Activated T-helper 1 cell treated with Interleukin-2 at 50 U/mL for 16 hours (primary cell): ENCODE measurements at places on chromosomes 7 and 10.

GRCh38 chr7:129238546-129238945 lies 13.7 kb downstream of the AHCYL2 start:
- DNase-seq = no peak

DNA sequence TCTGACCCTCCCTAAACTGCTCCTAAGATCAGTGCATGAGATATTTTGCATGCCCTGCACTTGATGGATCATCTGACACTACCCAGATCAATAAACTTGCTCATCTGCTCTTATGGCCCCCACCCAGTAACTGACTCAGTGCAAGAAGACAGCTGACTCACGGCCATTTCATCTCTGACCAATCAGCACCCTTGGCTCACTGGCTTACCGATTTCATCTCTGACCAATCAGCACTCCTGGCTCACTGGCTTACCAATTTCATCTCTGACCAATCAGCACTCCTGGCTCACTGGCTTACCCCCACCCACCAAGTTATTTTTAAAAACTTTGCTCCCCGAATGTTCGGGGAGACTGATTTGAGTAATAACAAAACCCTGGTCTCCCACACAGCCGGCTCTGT lies 37.2 kb upstream of the OPTN start:
- DNase-seq = no peak

GRCh38 chr7:105003275-105003674 lies 10.7 kb upstream of the KMT2E start:
- no peak for DNase-seq

DNA sequence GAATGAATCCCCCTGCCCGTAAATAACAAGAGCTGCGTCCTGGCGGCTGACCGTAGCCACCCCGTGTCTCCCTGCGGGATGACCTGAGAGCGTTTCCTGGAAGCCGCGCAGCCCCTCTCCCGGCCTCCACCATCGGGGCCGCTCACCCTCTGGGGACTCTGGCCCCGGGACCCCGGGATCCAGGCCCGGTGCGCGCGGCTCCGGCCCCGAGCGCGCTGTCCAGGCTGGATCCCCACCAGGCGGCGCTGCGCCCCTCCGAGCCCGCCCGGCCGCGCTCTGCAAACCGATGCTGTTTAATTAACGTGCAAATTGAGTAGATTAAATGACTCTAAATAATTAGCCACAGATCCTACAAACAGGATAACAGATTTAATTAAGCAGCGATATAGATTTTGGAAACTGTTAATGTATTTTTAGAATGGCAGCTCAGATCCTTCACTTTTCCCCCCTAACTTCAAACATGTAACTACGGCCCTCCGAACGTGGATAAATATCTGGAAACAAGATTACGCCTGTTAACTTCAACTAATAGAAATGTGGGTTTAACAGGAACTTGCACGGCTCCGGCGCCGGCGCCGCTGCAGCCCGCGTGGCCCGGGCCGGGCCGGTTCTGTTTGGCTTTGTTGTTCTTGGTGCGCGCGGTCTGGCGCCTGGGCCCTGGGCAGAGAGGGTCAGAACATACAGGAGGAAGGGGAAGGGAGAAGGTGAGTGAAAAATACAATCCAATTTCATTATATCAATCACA lies 7.1 kb upstream of the UNCX start:
- DNase-seq = no peak

- no peak for DNase-seq
Measured at GRCh38 chr7:1041551-1042491, 2.5 kb upstream of the GPR146 start.

DNA sequence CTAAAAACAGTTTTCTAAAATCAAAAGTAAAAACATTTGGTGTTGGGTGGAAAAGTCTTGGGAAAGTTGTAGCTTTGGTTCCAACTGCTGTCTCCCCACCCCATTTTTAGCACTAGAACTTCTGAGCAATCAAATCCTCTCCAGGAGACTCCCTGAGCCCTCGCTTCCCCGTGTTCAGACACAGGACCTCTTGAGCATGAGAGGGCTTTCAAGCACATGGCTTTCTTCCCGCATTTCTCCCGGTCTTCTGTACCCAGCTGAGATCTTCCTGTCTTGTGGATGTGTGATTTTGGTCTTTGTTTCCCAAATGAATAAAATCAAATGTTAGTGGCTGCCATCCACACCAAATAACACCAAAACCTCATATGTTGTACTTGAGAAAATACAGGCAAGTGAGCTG lies 5.0 kb downstream of the CXCL12 start:
- DNase-seq = no peak

DNA sequence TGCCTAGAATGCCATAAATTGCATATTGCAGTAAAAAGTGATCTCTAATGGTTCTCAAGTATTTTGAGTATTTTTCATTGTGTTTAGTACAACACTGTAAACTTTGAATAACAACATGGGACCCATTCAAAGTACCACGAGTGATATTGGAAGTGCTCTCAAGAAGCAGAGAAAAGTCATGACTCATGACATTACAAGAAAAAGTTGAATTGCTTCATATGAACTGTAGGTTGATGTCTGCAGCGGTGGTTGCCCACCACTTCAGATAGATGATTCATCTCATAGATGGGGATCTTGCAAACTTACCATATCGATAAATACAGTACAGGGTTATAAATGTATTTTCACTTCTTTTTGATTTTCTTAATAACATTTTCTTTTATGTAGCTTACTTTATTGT lies 33.9 kb downstream of the ENTPD1 start:
- DNase-seq = no peak

- DNase-seq = no peak
Measured at GRCh38 chr10:7763929-7764328, 23.9 kb downstream of the KIN start.

DNA sequence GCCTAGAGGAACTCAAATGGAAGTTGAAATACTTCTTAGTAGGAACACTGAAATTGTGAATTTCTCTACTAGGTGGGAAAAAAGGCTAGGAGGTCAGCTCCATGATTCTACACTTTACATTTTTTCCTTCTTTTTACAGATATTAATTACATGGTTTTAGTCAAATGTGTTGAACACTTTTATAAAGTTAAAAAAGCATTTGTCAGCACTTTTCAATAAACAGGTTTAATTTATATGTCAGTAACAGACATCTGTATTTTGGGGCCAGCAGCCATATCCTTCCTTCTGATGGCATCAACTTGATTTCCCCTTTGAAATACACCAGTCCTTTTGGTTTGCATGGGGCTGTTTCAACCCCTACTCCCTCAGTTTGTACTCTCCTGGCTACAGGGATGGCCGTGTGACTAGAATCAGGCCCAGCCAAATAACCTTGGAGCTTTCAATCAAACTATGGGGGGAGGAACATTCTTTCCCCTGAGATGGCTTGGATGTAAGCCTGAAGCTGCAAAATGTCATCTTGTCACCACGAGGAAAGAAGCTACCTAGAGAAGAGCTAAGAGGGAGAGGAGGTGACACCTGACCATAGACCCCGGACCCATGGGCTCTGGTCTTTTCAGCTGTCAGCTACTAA lies 171.0 kb upstream of the NEBL start:
- DNase-seq = no peak

DNA sequence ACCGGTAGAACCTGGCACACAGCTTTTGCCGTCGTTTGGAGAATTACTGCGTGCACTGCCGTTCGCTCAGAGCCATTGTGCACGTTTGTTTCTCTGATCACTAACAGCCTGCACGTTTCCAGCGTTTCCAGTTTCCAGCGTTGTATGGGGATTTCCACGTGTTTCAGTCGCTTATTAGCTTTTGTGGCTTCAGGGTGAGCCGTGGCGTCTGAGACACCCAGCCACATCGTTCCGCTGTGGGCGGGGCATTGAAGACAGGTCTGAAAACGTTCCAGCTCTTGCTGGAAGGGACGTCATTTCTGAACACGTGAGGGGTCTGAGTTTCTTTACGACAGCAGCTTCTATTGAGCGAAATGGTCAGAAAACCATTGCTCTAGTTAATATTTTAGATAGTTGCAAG lies 164.8 kb downstream of the DNAJB6 start:
- DNase-seq = no peak

DNA sequence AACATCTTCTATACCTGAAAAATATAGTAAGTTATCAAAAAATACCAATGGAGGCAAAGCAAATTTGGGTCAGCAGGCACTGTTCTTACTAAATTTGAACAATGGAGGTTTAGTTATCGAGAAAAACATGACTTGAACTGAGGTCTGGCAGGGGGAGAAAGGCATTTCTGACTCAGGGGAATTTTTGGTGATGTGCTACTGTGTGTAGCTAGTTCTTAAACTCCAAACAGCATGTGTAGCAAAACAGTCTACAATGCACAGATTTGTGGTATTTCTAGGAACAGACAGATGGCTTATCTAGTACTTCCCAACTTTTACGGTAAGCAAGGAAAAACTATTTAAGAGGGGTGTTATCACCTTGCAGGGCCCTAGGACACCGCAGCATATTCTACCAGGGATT lies 311.6 kb upstream of the LRRN3 start:
- DNase-seq = no peak

GRCh38 chr10:73647875-73648651 lies 6.8 kb upstream of the MYOZ1 start:
- no peak for DNase-seq

DNA sequence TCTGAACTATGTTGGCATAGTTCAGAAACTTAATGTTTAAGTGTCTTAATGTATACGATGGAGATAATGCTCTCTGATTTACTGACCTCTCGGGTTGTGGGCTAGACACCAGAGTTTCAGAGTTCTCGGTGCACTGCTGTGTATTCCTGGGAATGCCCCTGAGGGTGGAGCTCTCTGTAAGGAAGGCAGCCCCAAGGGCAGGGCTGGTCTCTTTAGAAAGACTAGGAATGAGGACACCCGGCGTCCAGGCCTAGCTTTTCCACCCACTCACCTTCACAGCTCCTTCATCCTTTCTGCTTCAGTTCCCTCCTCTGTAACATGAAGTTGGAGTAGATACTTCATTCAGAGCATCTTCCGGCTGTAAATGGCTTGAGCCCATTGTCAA lies 536.6 kb upstream of the GALNT17 start:
- no peak for DNase-seq

DNA sequence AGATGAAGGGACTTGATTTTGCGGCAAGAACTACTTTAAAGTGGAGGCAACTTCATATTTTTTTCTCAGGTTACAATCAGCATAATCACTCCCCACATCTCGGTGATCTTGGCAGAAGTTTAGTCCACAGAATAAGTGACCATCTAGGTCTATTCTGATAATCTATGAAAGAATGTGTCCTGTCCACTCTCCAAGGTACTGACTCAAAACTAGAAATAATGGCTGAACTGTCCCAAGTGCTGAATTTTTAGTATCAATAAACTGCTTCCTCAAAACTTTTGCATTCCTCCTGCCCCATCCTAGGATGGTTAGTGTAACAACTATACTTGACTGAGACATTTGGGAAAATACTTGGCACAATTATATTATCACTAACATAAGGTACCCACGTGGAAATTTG lies 10.9 kb upstream of the CHRM2 start:
- no peak for DNase-seq

DNA sequence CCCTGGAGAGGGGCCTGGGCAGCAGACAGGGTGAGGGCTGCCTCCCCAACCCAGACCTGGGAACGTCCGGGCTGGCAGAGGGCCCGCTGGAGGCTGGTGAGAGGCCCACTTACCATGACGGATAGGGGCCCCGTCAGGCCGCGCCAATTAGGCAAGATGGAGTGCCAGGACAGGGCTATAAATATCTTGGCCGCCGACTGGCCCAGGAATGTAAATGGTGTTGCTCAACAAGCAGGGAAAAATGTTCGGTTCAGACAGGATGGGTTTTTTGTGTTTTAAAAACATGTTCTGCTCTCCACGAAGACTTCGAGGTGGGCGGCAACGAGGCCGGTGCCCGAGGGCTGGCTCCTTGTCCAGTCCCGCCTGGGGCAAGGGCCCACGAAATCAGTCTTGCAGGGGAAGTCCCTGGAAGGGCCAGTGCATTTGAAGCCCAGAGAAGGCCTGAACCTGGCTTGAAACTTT lies 35.8 kb upstream of the ELN start:
- DNase-seq = no peak

GRCh38 chr10:106741006-106741530 lies 423.4 kb downstream of the SORCS1 start:
- no peak for DNase-seq

DNA sequence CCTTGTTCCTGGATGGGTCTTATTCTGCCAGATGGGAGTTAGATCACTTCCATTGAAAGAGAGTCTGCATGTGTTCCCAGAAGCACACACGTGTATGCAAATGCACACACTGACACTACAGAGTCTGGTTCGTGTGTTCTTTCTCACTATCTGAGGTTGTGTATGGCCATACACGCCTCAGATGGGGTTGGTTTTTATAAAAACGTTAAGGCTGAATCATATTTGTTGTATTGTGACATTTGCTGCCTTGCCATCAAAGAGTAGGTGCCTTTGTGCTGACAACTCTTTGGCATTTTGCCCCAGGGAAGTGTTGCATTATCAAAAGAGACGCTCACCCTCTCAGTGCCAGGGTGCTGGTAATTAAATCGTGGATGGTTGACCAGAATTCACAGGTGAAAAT lies 37.7 kb upstream of the HDAC9 start:
- DNase-seq = no peak

- DNase-seq = no peak
Measured at GRCh38 chr7:28347475-28348318, 64.6 kb upstream of the CREB5 start.

- DNase-seq = no peak
Measured at GRCh38 chr7:1321411-1322239, 89.0 kb downstream of the UNCX start.

DNA sequence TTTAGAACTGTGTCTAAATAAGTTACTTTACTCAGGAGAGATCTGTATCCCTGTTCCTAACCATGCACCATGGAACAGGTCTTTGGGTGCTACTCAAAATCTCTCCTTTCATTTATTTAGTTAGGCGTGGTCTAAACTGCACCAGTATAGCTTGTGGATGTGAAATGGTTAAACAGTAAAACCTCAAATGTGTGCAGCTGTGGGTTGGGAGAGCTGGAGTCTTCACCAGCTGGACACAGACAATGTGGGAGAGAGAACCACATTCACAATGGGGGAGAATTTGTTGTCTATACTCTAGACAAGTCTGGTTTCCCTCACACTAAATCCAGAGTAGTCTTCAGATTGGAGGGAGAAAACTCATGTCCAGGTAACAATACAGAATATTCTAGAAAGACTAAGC lies 31.2 kb upstream of the IKZF1 start:
- DNase-seq = no peak

DNA sequence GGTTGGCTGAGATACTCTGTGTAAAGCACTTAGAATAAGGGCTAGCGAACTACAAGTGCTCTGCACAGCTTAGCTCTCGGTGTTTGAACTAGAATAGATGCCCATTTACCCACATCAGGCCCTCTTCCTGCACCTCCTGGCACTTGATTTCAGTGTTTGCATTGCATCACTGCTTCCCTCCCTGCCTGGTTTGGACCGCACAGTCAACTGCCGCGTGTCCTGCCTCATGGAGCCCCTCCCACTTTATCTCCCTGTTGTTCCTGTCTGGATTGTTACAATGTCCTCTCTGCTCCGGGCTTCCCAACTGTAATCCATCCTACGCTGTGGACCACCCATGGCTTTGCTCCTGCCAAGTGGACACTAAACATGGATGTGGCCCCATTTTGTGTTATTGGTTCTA lies 2.3 kb downstream of the FAM107B start:
- DNase-seq = no peak

- DNase-seq = no peak
Measured at GRCh38 chr10:48199580-48200377, 74.7 kb downstream of the FRMPD2 start.

- no peak for DNase-seq
Measured at GRCh38 chr7:30842542-30843451, 68.9 kb upstream of the AQP1 start.

- DNase-seq = no peak
Measured at GRCh38 chr10:130470286-130470685, 334.1 kb downstream of the GLRX3 start.

- DNase-seq = no peak
Measured at GRCh38 chr10:112519133-112519761, 72.2 kb downstream of the VTI1A start.
